AG04449 (cell line): ENCODE measurements at places on chromosomes 4 and X.

GRCh38 chrX:18877469-18877868, 106.4 kb downstream of the PHKA2 start:
- DNase-seq = no peak

DNA sequence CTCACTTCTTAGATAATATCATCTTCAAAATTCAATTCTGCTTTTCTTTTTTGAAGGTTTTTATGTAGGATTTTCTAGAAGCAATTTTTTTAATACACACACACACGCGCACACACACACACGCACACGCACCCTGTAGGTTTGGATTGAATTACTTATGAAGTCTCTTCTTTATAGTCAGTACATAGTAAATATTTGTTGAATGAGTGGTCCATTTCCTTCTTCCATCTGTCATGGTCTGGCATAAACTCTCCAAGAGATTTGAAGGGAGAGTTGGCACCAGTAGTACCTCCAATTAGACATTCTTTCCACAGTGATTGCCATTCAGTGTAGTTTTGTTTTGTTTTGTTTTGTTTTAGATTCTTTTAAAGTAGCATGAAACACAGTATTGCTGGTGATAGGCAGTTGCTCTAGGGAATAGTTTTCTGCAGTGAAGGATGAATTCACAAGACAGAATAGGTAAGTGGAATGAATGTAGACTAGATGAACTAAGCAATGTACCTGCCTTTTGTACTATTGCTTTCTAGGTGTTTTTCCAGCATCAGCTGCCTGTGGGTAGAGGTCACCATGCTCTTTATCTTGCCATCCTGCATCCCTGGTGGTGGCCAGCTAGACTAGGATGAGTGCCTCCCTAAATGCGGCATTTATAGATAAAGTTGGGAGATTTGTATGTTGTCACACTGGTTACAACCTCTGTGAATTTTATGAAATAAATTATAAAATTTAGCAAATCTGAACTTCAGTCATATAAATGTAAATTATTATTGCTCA, 20.5 kb downstream of the PDLIM5 start:
- peak; percentile 54 for DNase-seq

- no peak for DNase-seq
These were observed 52.0 kb downstream of the SEC24D start for GRCh38 chr4:118783887-118784286.

GRCh38 chrX:84168095-84168494, 19.9 kb downstream of the RPS6KA6 start:
- DNase-seq = no peak

- no peak for DNase-seq
These were observed 173.1 kb upstream of the KLF3 start for GRCh38 chr4:38490753-38491446.

DNA sequence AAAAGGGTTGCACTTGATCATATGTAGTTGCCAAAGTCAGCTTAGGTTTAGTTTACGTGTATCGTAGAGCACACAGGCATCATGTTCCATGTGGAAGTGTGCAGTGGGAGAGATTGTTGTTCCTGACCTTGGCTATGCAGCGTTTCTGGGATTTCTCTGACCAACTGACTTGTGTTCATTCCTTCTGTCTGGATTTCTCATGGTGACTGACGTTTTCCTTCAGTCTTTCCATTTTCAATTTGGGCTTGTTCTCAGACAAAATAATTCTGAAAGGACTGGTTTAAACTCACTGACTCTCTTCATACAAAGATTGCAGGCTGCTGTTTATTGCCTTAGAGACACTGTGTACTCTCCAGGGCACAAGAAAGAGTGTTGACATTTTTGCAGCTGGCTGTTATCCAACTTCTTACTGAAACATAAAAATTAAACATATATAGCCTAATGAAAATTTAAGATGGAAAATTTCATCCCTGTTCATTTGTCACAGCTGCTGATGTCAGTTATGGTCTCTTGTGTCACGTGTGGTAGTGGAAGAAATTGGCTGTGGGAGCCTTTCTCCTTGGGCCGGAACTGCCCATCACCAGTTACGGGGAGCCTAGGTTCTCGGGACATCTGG, 95.4 kb downstream of the TNIP2 start:
- DNase-seq = no peak

- DNase-seq = no peak
These were observed 126.5 kb upstream of the NKX1-1 start for GRCh38 chr4:1532549-1533395.

GRCh38 chrX:119604766-119605463, 1.3 kb downstream of the NKRF start:
- DNase-seq = no peak

DNA sequence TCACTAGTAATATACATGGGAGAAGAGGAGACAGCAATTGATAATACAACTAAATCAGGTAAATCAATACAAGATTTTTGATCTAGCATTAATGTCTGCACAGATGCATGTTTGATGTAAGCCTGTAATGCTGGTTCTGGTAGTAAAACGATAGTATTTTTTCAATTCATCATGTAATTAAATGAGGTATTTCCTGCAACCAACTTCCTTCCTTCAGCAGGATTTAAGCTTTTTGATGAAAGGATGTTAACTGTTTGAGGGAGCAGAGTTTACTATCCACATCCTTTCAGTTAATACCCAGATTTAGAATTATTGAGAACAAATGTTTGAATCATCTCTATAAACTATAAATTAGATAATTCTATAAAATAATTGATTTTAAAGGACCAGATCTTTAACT, 31.4 kb upstream of the NFKB1 start:
- no peak for DNase-seq

- no peak for DNase-seq
These were observed 105.9 kb downstream of the LARP1B start for GRCh38 chr4:128166982-128167381.

DNA sequence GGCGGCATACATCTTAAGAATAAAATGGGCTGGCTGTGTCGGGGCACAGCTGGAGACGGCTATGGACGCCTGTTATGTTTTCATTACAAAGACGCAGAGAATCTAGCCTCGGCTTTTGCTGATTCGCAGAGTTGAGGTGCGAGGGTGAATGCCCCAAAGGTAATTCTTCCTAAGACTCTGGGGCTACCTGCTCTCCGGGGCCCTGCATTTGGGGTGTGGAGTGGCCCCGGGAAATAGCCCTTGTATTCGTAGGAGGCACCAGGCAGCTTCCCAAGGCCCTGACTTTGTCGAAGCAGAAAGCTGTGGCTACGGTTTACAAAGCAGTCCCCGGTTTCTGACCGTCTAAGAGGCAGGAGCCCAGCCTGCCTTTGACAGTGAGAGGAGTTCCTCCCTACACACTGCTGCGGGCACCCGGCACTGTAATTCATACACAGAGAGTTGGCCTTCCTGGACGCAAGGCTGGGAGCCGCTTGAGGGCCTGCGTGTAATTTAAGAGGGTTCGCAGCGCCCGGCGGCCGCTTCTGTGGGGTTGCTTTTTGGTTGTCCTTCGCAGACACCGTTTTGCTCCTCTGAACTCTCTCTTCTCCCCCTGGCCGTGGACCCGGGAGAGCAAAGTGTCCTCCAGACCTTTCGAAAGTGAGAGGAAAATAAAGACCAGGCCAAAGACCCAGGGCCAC, 1.9 kb downstream of the SHOX start:
- no peak for DNase-seq

GRCh38 chr4:1953335-1953734, 55.4 kb downstream of the NELFA start:
- DNase-seq = no peak

DNA sequence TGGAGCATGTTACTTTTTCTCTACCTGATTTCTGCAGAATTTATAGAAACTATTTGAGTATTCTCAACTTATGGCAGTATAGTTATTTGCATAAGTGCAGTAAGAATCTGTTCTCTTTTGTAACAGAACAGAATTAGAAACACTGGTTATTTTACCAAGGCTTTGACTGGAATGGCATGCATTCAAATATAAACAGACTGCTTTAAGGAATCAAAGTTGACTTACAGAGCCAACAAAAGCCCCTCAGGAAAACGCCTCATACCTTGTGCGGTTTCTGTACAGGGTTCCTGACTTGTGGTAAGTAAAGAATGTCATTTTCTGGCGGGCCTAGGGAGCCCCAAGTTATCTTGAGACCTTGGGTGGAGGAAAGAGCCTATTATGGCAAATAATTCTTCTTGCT, 97.1 kb downstream of the GPR143 start:
- DNase-seq = peak; percentile 63

DNA sequence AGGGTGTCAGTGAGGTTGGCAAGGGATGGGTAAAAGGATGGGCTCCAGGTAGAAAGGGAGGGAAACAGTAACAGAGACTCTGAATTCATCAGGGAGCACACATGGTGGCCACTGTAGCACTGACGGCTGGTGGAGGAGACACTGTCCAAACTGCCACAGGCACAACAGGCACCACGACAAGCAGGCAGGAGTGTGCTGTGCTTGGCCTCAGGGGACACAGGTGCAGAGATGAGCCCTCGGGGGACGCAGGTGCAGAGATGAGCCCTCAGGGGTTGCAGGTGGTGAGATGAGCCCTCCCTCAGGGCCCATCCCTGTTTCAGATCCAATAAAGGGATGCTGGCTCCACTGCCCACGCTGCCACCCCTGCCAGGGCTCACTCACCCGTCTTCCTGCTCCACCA, 7.6 kb downstream of the PDE6B start:
- no peak for DNase-seq

DNA sequence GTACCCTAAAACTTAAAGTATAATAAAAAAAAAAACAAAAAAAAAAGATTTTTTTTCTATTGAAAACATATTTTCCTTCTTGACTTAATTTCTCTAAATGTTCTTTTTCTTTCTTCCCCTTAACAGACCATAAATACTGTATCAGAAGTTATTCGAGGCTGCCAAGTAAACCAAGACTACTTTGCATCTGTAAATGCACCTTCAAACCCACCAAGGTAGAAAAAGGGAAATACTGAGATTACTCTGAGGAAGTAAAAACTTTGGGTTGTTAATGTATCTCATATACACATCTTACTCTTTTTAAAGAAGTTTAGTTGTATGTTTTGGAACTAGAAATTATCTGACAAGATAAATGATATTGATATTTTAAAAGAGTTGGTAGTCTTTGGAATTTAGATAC, 65.6 kb downstream of the USO1 start:
- no peak for DNase-seq

DNA sequence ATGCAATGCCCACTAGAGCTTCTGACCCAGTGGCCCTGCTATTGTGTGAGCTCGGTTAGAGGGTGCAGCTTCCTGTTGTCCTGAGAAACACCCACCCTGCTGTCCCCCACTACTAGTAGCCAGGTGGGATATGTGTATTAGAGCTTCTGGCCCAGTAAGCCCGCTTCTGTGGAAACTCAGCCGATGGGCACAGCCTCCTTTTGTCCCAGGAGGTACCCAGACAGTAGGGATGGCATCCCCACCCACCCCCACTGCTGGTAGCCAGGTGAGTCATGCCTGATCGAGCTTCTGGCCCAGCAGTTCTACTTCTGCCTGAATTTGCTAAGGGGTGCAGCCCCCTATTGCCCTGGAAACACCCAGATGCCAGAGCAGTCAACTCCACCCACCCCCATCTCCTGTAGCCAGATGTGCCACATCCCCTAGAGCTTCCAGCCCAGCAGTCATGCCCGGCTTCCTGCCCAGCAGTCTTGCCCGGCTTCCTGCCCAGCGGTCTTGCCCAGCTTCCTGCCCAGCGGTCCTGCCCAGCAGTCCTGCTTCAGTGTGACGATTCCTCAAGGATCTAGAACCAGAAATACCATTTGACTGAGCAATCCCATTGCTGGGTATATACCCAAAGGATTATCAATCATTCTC, 162.7 kb upstream of the KLF8 start:
- DNase-seq = no peak

GRCh38 chrX:129934952-129935351, 29.0 kb downstream of the UTP14A start:
- DNase-seq = no peak

DNA sequence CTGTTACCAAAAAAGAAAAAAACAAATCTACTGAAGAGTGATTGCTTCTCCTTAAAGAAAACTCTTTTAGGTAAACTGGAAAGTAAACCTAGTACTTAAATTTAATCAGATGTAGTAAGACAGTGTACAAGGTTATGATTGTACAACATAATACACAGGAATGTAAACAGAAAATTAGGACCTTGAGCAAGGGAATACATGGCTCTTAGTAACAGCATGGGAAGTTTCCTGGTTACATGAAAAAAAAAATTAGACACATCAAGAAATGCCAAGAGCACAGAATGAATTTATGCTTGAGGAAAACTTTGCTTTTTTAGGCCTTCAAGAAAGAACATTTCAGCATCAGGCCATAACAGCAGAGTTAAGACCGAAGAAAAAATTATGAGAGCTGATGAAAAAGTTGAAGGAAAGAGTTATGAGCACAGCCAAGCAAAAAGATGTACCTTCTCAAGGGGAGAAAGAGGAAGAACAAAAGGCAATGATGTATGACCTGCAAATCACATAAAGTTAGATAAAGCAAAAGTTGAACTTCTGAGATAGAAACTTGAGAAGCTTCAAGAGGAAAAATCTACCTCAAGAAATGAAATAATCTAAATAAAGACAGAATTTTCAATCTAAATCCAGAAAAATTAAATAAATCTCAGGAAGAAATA, 311.6 kb downstream of the GALNTL6 start:
- DNase-seq = no peak

GRCh38 chrX:140983730-140984129, 18.7 kb upstream of the SPANXB1 start:
- DNase-seq = no peak

DNA sequence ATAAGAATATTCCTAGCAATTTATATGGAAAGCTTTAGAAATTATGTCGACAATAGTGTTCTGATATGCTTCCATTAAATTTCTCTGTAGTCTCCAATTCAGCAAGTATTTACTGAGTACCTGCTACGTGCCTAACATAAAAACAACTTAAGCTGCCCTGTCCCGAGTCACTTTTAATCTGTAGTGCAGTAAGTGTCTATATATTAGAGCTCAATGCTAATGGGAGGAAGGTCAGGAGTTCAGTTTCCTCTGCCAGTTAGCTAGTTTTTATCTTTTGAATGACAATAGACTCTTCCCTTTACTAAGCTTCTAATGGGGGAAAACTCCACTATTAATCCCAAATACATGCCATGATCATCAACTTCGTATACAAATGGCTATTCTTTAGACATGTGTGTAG, 118.7 kb upstream of the NAP1L5 start:
- no peak for DNase-seq

GRCh38 chr4:3623106-3623505, 90.9 kb upstream of the LRPAP1 start:
- no peak for DNase-seq

GRCh38 chrX:44891642-44892041, 18.7 kb downstream of the KDM6A start:
- no peak for DNase-seq

DNA sequence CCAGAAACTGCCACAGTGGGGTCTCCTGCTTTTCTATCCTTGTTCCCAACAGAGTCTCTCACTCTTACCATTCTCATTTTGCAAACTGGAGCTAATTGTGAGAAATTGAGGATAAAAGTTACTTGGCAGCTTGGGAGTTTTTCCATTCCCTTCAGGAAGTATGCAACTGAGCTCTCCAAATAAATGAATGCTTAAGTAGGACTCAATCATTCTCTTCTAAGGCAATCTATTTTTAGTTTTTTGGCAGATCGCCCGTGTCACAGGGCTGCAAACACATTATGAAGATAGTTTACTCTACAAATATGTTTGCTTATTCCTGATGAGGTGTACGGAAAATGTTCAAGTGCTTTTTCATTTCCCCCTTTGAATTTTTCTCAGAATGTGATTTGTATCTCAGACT, 5.3 kb downstream of the ASB11 start:
- DNase-seq = no peak
